ENCODE measurements at places on chromosomes 2 and 18.

GRCh38 chr2:75600461-75601011, 39.8 kb upstream of the EVA1A start:
- no peak overlapping the region for H3K27ac ChIP-seq
- no peak for DNase-seq
- peaks cover 9% of the 10 kb centered on the region for H3K27me3 ChIP-seq

DNA sequence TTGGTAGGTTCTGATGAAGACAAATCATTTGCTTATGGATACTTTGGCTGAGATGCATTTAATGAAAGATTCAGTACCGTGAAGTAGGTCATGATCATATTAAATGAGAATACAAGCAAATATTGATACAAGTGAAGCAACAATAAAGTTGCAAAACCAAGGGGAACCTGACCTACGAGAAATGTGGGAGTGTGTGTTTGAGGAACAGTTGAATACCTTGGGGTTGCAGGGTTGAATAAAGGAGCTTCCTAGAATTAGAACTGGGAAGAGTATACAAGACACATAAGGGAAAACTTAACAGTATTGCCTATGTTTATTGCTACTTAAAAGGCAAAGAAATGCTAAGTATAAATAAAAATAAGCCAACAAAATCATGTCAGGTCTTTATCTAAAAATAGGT, 702.9 kb downstream of the ERBB4 start:
- no peaks in the 10 kb centered on the region for H3K4me1 ChIP-seq
- no peak for DNase-seq
- no peak overlapping the region for H3K4me3 ChIP-seq
- no peaks in the 10 kb centered on the region for H3K36me3 ChIP-seq
- no peak overlapping the region for H3K27ac ChIP-seq

- no peak overlapping the region for H3K27ac ChIP-seq
- DNase-seq, result peak; percentile 21
- H3K4me1 ChIP-seq, result peaks cover 3% of the 10 kb centered on the region
- H3K36me3 ChIP-seq, result no peaks in the 10 kb centered on the region
Measured at GRCh38 chr18:56112013-56112749, 524.2 kb upstream of the TCF4 start.

GRCh38 chr2:121677855-121678254, 28.6 kb upstream of the CLASP1 start:
- DNase-seq, result no peak
- H3K27ac ChIP-seq, result no peak overlapping the region
- H3K4me1 ChIP-seq, result no peaks in the 10 kb centered on the region
- peaks cover 16% of the 10 kb centered on the region for H3K36me3 ChIP-seq
- H3K27me3 ChIP-seq, result no peaks in the 10 kb centered on the region

- no peak overlapping the region for H3K27ac ChIP-seq
- no peaks in the 10 kb centered on the region for H3K4me1 ChIP-seq
- no peak overlapping the region for H3K4me3 ChIP-seq
- no peaks in the 10 kb centered on the region for H3K36me3 ChIP-seq
Measured at GRCh38 chr18:56489893-56490292, 148.5 kb downstream of the TXNL1 start.

- H3K27me3 ChIP-seq, result no peaks in the 10 kb centered on the region
- H3K36me3 ChIP-seq, result no peaks in the 10 kb centered on the region
- H3K4me1 ChIP-seq, result no peaks in the 10 kb centered on the region
Measured at GRCh38 chr2:62369541-62370202, 136.3 kb downstream of the TMEM17 start.

GRCh38 chr2:230680463-230681170, 32.0 kb upstream of the CAB39 start:
- peaks cover 34% of the 10 kb centered on the region for H3K4me1 ChIP-seq
- H3K36me3 ChIP-seq, result peaks cover 3% of the 10 kb centered on the region
- DNase-seq, result peak; percentile 64
- H3K4me3 ChIP-seq, result no peak overlapping the region

GRCh38 chr2:31688282-31688681, 107.5 kb upstream of the SRD5A2 start:
- DNase-seq, result no peak
- peaks cover 3% of the 10 kb centered on the region for H3K27me3 ChIP-seq
- no peak overlapping the region for H3K4me3 ChIP-seq
- H3K36me3 ChIP-seq, result peaks cover 6% of the 10 kb centered on the region

- no peak for DNase-seq
- no peak overlapping the region for H3K4me3 ChIP-seq
- H3K27ac ChIP-seq, result no peak overlapping the region
Measured at GRCh38 chr2:1707771-1708418, 36.4 kb downstream of the PXDN start.

- H3K27ac ChIP-seq, result peak overlapping the region; percentile 43
- DNase-seq, result peak; percentile 36
- no peak overlapping the region for H3K4me3 ChIP-seq
- peaks cover 53% of the 10 kb centered on the region for H3K36me3 ChIP-seq
- no peaks in the 10 kb centered on the region for H3K27me3 ChIP-seq
Measured at GRCh38 chr2:216142540-216142939, 33.4 kb downstream of the XRCC5 start.

GRCh38 chr2:241514553-241514952, 6.2 kb upstream of the STK25 start:
- H3K27me3 ChIP-seq, result no peaks in the 10 kb centered on the region
- H3K4me1 ChIP-seq, result peaks cover 15% of the 10 kb centered on the region
- H3K36me3 ChIP-seq, result no peaks in the 10 kb centered on the region
- no peak overlapping the region for H3K27ac ChIP-seq
- H3K4me3 ChIP-seq, result no peak overlapping the region
- no peak for DNase-seq

DNA sequence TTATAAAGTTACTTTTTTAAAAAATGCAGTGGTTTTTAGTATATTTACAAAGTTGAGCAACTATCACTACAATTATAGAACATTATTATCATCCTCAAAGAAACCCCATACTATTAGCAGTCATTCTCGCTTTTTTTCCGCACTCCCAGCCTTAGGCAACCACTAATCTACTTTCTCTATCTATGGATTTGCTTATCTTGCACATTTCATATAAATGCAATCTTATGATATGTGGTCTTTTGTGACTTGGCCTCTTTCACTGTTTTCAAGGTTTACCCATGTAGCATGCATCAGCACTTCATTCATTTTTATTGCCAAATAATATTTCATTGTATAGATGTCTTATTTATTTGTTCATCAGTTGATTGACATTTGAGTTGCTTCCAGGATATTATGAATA, 273.4 kb downstream of the AGPS start:
- no peaks in the 10 kb centered on the region for H3K4me1 ChIP-seq
- H3K27me3 ChIP-seq, result peaks cover 5% of the 10 kb centered on the region
- H3K4me3 ChIP-seq, result no peak overlapping the region
- no peak overlapping the region for H3K27ac ChIP-seq
- no peak for DNase-seq

GRCh38 chr2:239184968-239185903, 215.6 kb downstream of the HDAC4 start:
- peaks cover 23% of the 10 kb centered on the region for H3K36me3 ChIP-seq

DNA sequence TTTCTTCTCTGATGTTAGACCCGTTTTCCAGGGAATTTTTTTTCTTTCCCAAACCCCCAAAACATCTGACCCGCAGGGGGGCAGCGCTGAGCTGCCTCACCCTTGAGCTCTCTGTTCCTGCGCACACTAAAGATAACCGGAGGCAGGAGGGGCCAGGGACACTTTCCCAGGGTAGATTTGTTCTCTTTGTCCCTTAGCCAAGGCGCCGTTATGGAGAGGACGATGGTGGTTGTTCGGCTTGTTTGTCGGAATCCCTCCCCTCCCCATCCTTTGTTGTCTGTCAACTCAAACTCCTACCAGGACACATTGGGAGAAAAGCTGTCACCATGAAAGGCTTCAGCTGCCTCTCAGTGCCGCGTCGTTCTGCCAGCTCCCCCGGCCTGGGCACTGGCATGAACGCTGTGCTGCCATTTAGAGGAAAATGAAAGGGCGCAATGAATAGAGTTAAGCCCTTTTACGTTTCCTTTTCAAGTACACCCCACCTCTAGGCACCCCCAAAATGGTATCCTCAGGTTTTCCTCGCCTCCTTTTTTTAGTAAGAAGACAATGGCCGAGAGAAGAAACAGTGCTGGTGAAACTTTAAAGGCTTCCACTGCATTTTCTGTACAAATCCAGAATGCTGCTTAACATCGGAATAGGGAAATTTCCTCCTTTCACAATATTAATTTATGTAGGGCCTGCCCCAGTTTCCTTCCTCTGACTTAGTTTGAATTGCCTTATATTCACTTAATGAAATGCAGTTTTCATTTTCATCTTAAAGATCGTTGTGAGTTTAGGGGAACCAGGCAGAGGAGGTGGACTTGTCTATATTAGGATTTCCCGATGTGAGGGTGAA, 62.1 kb downstream of the RND3 start:
- H3K36me3 ChIP-seq, result no peaks in the 10 kb centered on the region
- no peak for DNase-seq
- H3K4me3 ChIP-seq, result no peak overlapping the region
- peaks cover 1% of the 10 kb centered on the region for H3K27me3 ChIP-seq

DNA sequence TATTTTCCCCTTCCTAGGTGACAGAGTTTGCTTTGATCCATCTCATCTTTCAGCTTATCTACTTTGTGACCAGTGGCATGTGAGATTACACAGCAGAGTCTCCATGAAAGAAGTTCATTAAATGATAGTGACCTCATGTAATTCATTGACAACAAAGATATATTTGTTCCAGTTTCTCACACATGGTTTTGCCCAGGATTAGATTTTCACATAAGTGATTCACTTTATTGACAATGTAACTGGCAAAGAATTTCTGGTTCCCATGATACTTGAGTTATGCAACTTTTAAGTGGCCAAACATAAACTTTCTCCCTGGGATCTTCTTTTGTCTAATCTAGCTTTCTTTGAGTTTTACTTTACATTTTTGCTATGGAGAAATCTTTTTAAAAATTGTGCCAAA, 50.0 kb downstream of the MC4R start:
- no peak overlapping the region for H3K27ac ChIP-seq
- H3K4me3 ChIP-seq, result no peak overlapping the region
- no peaks in the 10 kb centered on the region for H3K27me3 ChIP-seq
- H3K36me3 ChIP-seq, result no peaks in the 10 kb centered on the region
- no peaks in the 10 kb centered on the region for H3K4me1 ChIP-seq

- peaks cover 2% of the 10 kb centered on the region for H3K36me3 ChIP-seq
- no peak for DNase-seq
- H3K27ac ChIP-seq, result no peak overlapping the region
- H3K27me3 ChIP-seq, result no peaks in the 10 kb centered on the region
- no peak overlapping the region for H3K4me3 ChIP-seq
Measured at GRCh38 chr18:61995618-61996017, 102.8 kb upstream of the RNF152 start.

DNA sequence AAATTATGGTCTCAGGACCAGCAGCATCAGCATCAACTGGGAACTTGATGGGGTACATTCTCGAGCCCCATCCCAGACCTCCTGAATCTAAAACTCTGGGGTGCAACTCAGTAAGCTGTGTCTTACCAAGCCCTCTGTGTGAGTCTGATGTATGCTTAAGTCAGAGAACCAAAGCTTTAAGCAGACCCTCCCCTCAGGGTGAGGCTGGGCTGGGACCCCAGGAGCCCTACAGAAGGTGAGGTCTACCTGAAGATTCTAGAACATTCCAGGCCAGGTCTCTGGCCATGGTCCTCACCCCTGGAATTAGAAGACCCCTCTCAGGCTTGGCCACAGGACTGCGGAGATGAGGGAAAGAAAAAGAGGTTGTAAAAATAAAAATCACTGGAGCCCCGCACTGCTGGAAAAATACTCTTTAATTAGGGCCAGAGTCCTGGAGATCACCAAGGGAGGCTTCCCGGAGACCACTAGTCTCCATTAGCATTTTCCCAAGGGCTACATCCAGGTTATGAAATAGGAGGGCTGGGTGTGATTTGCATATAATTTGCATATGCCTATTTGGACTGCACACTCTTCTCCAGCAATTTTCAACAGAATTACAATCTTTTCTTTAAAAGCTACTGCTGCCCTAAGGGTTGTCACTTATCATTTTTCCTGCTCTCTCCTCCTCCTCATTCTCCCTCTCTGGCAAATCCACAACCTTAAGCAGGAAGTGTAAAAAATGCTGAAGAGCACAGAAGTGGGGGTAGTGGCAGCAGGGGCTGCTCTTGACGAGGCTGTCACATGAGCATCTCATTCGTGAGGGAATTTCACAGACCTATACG, 100.2 kb downstream of the ZBTB7C start:
- H3K27ac ChIP-seq, result no peak overlapping the region
- H3K36me3 ChIP-seq, result no peaks in the 10 kb centered on the region
- DNase-seq, result no peak
- no peak overlapping the region for H3K4me3 ChIP-seq

DNA sequence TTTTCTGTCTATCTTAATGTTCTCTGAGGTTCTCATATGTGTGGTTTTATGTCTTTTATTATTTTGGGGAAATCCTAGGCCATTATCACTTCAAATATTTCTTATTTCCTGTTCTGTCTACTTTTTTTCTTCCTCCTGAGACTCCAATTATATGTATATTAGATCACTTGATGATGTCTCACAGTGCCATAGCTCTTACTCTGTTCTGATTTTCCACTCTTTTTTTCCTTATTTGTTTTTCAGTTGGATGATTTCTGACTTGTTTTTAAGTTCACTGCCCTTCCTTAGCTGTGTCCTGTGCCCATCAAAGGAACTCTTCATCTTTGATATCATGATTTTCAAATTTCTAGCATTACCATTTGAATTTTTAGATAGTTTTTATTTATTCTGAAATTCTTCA, 24.1 kb downstream of the FAM228B start:
- H3K4me1 ChIP-seq, result no peaks in the 10 kb centered on the region
- peaks cover 19% of the 10 kb centered on the region for H3K36me3 ChIP-seq
- no peak overlapping the region for H3K4me3 ChIP-seq
- DNase-seq, result no peak
- no peaks in the 10 kb centered on the region for H3K27me3 ChIP-seq

- no peaks in the 10 kb centered on the region for H3K27me3 ChIP-seq
- no peaks in the 10 kb centered on the region for H3K36me3 ChIP-seq
Measured at GRCh38 chr2:101087638-101088037, 63.5 kb downstream of the TBC1D8 start.

GRCh38 chr2:65686928-65687521, 254.6 kb upstream of the SPRED2 start:
- no peak overlapping the region for H3K27ac ChIP-seq
- no peaks in the 10 kb centered on the region for H3K4me1 ChIP-seq
- no peak overlapping the region for H3K4me3 ChIP-seq
- no peaks in the 10 kb centered on the region for H3K36me3 ChIP-seq
- H3K27me3 ChIP-seq, result peaks cover 4% of the 10 kb centered on the region
- no peak for DNase-seq

GRCh38 chr2:30959653-30960052, 152.4 kb upstream of the CAPN13 start:
- no peak for DNase-seq
- H3K4me1 ChIP-seq, result no peaks in the 10 kb centered on the region
- H3K4me3 ChIP-seq, result no peak overlapping the region
- H3K27me3 ChIP-seq, result peaks cover under 1% of the 10 kb centered on the region

DNA sequence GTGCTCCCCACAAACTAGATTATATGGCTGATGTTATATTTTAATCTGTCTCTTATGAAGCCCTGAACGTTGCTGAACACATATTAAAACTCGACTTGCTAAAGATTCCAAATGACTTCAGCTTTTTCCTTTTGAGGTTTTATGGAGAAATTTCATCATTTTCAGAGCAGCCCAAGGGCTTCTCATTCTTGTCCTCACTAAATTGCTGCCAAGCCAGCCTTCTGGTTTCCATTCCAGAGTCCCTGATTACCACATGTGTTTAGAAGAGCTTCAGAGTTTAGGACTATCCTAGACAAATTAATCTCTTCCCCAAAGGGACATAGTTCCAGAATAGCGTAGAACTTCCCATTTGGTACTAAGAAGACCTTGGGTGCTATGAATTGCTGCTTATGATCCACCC, 77.8 kb upstream of the CCDC195 start:
- no peak for DNase-seq
- H3K27ac ChIP-seq, result no peak overlapping the region
- H3K36me3 ChIP-seq, result peaks cover 51% of the 10 kb centered on the region
- H3K4me3 ChIP-seq, result no peak overlapping the region
